ENCODE measurements at places on chromosomes 2 and 18. TPM values are rescaled to one million over a fixed set of nuclear protein-coding genes. Genes with fewer than 3 reads are reported as not detected.

Gene HSPE1
- total RNA-seq, result 70.4 TPM

- H3K4me1 ChIP-seq, result no peaks in the 10 kb centered on the region
- no peak overlapping the region for H3K4me3 ChIP-seq
- DNase-seq, result no peak
- no peaks in the 10 kb centered on the region for H3K36me3 ChIP-seq
Measured at GRCh38 chr2:43008388-43008787, 216.0 kb upstream of the HAAO start.

Gene CELF4
- not detected for total RNA-seq

- H3K4me3 ChIP-seq, result no peak overlapping the region
- H3K27ac ChIP-seq, result no peak overlapping the region
- peaks cover 7% of the 10 kb centered on the region for H3K4me1 ChIP-seq
Measured at GRCh38 chr2:143468341-143468888, 339.2 kb downstream of the ARHGAP15 start.

Gene PXDN
- 488 TPM for total RNA-seq

GRCh38 chr2:110729106-110729505 is 3.3 kb upstream of the ACOXL start:
- peaks cover 13% of the 10 kb centered on the region for H3K4me1 ChIP-seq
- H3K27ac ChIP-seq, result no peak overlapping the region
- DNase-seq, result no peak

Gene IL36RN
- not detected for total RNA-seq

Gene ACVR1C
- 0.08 TPM for total RNA-seq

DNA sequence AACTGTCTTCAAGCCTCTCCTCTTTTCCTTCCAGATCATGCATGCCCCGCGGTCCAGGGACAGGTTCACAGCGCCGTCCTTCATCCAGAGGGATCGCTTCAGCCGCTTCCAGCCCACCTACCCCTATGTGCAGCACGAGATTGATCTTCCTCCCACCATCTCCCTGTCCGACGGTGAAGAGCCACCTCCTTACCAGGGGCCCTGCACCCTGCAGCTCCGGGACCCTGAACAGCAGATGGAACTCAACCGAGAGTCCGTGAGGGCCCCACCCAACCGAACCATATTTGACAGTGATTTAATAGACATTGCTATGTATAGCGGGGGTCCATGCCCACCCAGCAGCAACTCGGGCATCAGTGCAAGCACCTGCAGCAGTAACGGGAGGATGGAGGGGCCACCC is 81.3 kb downstream of the FAM210A start:
- no peaks in the 10 kb centered on the region for H3K36me3 ChIP-seq
- H3K27me3 ChIP-seq, result peaks cover 3% of the 10 kb centered on the region
- H3K4me3 ChIP-seq, result no peak overlapping the region
- no peaks in the 10 kb centered on the region for H3K4me1 ChIP-seq
- H3K27ac ChIP-seq, result no peak overlapping the region

Gene LRP1B
- 3.6 TPM for total RNA-seq

Gene SDC1
- total RNA-seq, result 11.6 TPM

GRCh38 chr2:207357216-207357615 is 172.5 kb upstream of the CREB1 start:
- H3K27me3 ChIP-seq, result no peaks in the 10 kb centered on the region
- H3K4me1 ChIP-seq, result no peaks in the 10 kb centered on the region
- H3K36me3 ChIP-seq, result no peaks in the 10 kb centered on the region
- no peak overlapping the region for H3K27ac ChIP-seq

GRCh38 chr18:63263444-63263843 is 56.1 kb downstream of the BCL2 start:
- H3K4me1 ChIP-seq, result no peaks in the 10 kb centered on the region
- H3K27me3 ChIP-seq, result no peaks in the 10 kb centered on the region
- no peak overlapping the region for H3K27ac ChIP-seq
- no peaks in the 10 kb centered on the region for H3K36me3 ChIP-seq

DNA sequence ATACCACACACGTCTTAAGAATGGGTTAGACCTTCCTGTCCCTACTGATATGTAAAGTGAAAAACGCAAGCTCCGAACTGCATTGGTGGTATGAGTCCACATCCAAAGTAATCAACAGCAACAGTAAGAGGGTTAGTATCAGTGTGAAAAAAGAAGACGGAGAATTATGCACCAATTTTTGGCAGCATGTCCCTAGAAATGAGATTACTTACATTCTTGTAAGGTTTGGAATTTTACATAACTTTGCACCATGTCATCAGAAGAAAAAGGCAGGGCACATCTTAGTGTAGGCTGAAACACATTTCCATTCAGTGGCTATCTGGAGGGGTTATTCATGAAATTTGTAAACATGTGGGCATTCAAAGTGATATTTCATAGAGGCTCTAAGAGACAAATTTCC is 88.2 kb downstream of the LONRF2 start:
- peak overlapping the region; percentile 9 for H3K27ac ChIP-seq
- H3K4me3 ChIP-seq, result no peak overlapping the region
- peaks cover 59% of the 10 kb centered on the region for H3K4me1 ChIP-seq
- no peak for DNase-seq
- H3K27me3 ChIP-seq, result no peaks in the 10 kb centered on the region

Gene HOXD12
- not detected for total RNA-seq

Gene AOX1
- total RNA-seq, result 0.97 TPM
